ENCODE measurements at places on chromosomes 5 and 9. TPM values are rescaled to one million over a fixed set of nuclear protein-coding genes. Genes with fewer than 3 reads are reported as not detected.

Gene PRSS3
- not detected for total RNA-seq

Gene IER5L
- total RNA-seq, result 39.3 TPM

Gene DMRT3
- total RNA-seq, result 0.40 TPM

Gene PRR16
- total RNA-seq, result 0.71 TPM

Gene ANKRD18B
- 1.2 TPM for total RNA-seq

GRCh38 chr9:34318163-34318790 lies 10.8 kb downstream of the KIF24 start:
- no peak for DNase-seq

- no peak for DNase-seq
These were observed 89.5 kb upstream of the FSTL4 start for GRCh38 chr5:133701871-133702270.

DNA sequence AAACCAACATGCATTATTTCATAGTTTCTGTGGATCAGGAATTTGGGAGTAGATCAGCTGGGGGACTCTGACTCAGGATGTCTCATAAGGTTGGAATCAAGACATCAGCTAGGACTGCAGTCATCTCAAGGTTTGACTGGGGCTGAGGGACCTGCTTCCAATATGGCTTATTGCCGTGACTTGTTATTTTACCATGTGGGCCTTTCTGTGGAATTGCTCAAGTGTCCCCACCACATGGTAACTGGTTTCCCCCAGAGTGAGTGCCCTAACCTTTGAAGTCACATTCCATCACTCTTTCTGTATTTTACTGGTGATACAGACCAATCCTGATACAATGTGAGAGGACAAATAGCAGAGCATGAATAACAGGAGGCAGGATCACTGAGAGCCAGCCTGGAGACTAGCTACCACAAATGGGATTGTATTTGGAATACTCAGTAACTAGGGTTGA lies 70.2 kb upstream of the ELL2 start:
- DNase-seq, result no peak

GRCh38 chr5:66057239-66057638 lies 86.9 kb upstream of the SREK1 start:
- no peak for DNase-seq

DNA sequence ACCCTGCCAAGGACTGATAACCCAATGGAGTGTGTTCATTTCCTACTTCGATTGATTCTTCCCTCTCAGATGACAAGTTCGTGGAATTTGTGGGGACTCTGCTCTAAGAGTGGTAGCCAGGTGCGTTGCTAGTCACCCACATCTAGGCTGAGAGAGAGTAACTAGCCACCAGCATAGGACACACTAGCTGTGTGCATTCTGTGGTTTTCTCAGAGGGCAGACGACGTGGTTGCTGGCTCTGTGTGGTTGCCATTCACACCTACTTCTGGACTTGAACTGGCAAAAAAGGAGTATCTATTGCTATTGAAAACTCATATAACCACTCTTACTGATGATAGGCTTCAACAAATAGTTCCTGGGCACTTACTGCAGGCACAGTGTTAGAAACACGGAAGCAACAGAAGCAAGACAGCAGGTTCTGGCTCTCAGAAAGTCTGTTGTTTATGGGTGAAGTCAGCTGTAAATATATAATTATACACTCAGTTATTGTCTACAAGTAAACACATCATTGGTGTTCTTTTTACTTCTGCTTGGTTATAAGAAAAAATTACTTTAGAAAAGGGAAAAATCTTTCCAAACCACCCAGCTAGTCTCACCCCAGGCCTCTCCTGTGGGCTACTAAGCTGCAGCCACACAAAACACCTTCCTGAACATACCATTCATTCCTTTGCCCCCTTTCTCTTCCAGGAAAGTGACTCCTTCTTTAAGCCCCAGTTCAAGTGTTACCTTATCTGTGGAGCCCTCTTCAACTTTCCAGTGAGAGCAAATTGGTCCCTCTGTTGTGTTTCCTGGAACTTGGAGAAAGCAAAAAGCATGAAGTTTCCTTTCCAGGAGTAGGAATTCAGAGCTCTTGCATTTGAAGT lies 151.1 kb upstream of the HAPLN1 start:
- DNase-seq, result no peak

- peak; percentile 65 for DNase-seq
These were observed 122.5 kb downstream of the COL23A1 start for GRCh38 chr5:178467568-178468195.

Measured in sciatic nerve (tissue), 2 donors.